Osteocyte (in vitro differentiated cells): ENCODE measurements at places on chromosomes 3 and 15. TPM values are rescaled to one million over a fixed set of nuclear protein-coding genes. Genes with fewer than 3 reads are reported as not detected.
A peak's percentile ranks its signal among the peaks of the same experiment; 100 is the strongest.

PYGO1 gene
- 16.1 and 18.5 TPM in 2 replicates for total RNA-seq

LMAN1L gene
- total RNA-seq, result not detected in 2 replicates

DOCK3 gene
- total RNA-seq, result 0.24 and 0.34 TPM in 2 replicates

PRR20G gene
- total RNA-seq, result not detected in 2 replicates

GP5 gene
- 0.10 TPM in 1 of 2 replicates, not detected in the other for total RNA-seq

SAMMSON gene
- not detected in 2 replicates for total RNA-seq

P2RY13 gene
- not detected in 2 replicates for total RNA-seq

PATL2 gene
- total RNA-seq, result 0.24 and 0.40 TPM in 2 replicates

WDR93 gene
- total RNA-seq, result 0.19 TPM in 1 of 2 replicates, not detected in the other

BOC gene
- total RNA-seq, result 17.9 and 22.4 TPM in 2 replicates

GRAMD2A gene
- total RNA-seq, result 0.47 TPM in 1 of 2 replicates, not detected in the other

FBLN2 gene
- total RNA-seq, result 215 and 251 TPM in 2 replicates

AGBL1 gene
- total RNA-seq, result not detected in 2 replicates

SPINK8 gene
- total RNA-seq, result not detected in 2 replicates

KNL1 gene
- 5.6 and 6.2 TPM in 2 replicates for total RNA-seq

GRCh38 chr3:193665370-193665989 is 72.5 kb downstream of the OPA1 start:
- no peak for DNase-seq

- no peak for DNase-seq
Measured at GRCh38 chr3:30492322-30493192, 113.8 kb upstream of the TGFBR2 start.

- DNase-seq, result no peak
Measured at GRCh38 chr3:27503526-27503925, 19.3 kb upstream of the SLC4A7 start.

DNA sequence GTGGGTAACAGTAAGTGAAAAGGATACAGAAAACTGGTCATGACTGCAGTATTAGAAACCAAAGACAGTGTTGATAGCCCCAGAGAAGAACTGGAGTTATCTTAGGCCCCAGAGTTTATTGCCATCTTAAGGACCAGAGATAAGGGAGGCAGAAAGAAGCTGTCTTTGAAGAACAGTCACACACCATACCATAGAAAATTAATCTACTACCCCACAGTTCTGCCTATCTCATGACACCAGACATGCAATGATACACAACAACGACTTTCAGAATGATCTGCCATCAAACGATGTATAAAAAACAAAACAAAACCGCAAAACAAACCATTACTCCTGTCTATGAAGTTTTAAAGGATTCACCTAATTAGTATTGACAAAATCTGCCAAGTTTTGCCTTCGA is 9.6 kb downstream of the CPOX start:
- no peak for DNase-seq

- no peak for DNase-seq
Measured at GRCh38 chr3:126932188-126932931, 50.6 kb upstream of the PLXNA1 start.

DNA sequence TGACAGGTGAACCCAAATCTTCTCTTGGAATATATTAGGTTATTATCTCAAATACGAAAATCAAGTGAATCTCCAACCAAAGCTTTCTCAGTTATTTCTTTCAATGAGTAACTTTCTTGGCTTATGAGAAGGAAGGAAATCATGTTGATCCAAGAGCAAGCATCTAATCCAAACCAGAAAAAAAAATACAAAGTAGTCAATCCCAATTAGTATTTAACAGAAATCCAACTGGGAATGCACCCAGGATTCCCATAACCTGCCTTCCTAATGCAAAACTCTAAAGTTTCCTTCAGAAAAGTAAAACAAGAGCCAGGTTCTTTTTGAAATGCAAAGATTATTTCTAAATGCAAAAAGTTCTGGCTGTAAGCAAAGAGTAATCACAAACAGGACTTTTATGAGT is 289.3 kb downstream of the SHOX2 start:
- DNase-seq, result no peak

- no peak for DNase-seq
Measured at GRCh38 chr15:91660174-91660649, 193.3 kb upstream of the SLCO3A1 start.

- DNase-seq, result no peak
Measured at GRCh38 chr15:78097667-78098066, 5.3 kb downstream of the SH2D7 start.

DNA sequence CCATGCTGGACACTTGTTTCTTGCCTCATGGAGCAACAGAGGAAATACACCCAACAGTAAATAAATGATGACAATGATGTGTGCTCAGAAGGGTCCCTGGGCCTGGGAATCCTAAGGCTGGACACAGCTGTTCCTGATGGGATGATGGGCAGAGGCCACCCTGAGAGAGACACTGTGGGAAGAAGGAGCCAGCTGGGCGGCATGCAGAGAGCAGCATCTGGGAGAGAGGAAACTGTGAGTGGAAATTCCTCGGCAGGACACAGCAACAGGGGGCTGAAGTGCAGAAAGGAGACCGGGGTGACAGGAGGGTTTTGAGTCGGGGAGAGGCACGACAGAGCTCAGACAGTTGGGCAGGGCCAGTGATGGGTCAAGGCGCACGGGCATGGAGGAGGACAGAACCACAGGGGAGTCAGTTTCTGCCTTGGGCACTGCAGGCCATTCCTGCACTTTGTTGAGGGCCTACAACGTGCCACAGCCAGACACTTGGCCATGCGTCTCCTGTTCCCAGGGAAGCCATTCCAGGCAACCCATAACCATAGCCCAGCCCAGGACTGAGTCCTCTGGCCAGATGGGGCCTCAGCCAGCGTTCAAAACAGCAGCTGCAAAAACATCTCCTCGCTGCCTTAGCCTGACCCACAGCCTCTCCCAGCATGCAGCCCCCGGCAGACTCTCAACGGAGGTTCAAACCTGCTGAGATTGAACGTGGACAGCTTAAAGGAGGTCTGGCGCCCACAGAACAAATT is 36.7 kb upstream of the SLC6A1 start:
- peak; percentile 92 for DNase-seq

DNA sequence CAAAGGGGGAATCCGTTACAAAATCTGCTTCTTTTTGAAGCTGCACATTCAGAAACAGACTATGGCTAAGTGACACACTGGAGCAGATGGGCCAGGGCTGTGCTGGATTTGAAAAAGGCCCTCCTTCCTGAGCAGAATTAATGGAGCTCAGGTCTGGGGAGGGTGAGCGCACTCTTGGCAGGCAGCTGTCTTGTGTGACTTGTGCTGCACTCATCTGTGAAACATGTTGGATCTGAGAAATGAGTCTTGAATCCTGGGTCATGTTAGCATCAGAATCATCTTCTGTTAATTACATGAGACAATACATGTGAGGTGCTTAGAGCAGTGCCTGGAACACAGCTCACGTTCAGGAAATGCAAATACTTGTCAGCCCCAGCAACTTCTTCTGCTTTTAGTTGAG is 219.6 kb downstream of the THSD4 start:
- DNase-seq, result no peak

GRCh38 chr3:44954962-44955361 is 21.0 kb downstream of the ZDHHC3 start:
- DNase-seq, result no peak

GRCh38 chr3:165749821-165750220 is 87.4 kb downstream of the BCHE start:
- DNase-seq, result no peak

GRCh38 chr15:43769584-43770228 is 7.1 kb downstream of the ELL3 start:
- peak; percentile 85 for DNase-seq

GRCh38 chr15:54045397-54045796 is 67.2 kb downstream of the UNC13C start:
- no peak for DNase-seq

- DNase-seq, result no peak
Measured at GRCh38 chr3:118936811-118937210, 97.8 kb downstream of the IGSF11 start.

GRCh38 chr3:14282706-14283075 is 104.1 kb downstream of the LSM3 start:
- DNase-seq, result no peak

GRCh38 chr3:16329826-16330129 is 64.8 kb downstream of the OXNAD1 start:
- DNase-seq, result peak; percentile 53

DNA sequence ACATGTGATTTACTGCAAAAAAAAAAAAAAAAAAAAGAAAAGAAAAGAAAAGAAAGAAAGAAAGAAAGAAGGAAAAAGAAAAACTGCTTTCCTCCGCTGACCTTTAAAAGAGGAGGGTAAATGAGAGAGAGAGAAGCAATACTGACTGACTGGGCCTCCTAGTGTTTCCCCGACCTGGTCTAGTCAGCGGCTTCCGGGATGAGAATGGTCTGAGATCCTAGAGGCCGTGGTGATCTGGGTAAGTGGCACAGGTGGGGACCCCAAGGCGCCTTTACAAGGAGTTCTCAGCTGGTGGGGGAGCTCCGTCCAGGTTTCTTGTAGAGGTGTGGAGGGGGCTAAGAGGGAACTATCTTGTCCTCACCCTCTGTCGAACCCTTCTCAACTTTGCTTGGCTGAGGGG is 223.1 kb downstream of the MEIS2 start:
- DNase-seq, result no peak

- DNase-seq, result no peak
Measured at GRCh38 chr3:89268059-89268458, 160.6 kb downstream of the EPHA3 start.

GRCh38 chr15:25136119-25136518 is 181.3 kb downstream of the SNRPN start:
- no peak for DNase-seq

DNA sequence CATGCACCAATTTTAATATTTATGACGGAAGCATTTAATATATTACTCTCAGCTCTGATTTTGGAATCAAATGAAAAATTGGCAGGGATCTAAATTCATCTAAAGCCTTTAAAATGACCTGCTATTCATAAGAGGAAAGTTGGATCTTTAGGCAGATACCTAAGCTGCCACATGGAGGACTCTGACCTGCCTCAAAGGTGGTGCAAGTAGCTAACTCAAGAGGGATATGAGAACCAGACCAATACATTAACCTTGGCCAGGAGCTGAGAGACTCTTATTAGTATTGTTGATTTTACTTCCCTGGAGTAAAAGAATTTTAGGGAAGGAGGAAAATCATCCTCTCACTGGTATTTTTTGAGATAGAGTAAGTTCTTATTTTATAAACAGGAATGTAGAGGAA is 17.7 kb downstream of the ZNF654 start:
- no peak for DNase-seq

GRCh38 chr3:24487325-24488262 is 7.1 kb downstream of the THRB start:
- DNase-seq, result no peak

- DNase-seq, result no peak
Measured at GRCh38 chr3:14467814-14468620, 65.6 kb downstream of the SLC6A6 start.

DNA sequence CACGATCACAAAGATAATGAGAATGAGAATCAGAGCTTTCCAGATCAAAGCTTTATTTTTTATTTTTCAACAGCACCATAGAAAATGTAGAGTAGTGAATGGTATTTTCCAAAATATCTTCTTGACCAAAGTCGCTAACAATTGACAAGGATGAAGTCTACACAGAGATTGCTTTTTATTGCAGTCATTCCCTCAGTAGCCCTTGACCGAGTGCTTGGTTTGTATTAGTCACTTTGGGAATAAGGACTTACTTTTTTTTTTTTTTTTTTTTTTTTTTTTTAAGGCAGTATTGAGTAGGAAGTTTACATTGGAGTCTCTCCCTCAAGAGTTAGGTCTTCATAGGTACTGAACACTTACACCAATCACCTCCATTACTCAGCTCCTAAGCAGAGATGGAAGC is 39.8 kb downstream of the THRB start:
- DNase-seq, result no peak

DNA sequence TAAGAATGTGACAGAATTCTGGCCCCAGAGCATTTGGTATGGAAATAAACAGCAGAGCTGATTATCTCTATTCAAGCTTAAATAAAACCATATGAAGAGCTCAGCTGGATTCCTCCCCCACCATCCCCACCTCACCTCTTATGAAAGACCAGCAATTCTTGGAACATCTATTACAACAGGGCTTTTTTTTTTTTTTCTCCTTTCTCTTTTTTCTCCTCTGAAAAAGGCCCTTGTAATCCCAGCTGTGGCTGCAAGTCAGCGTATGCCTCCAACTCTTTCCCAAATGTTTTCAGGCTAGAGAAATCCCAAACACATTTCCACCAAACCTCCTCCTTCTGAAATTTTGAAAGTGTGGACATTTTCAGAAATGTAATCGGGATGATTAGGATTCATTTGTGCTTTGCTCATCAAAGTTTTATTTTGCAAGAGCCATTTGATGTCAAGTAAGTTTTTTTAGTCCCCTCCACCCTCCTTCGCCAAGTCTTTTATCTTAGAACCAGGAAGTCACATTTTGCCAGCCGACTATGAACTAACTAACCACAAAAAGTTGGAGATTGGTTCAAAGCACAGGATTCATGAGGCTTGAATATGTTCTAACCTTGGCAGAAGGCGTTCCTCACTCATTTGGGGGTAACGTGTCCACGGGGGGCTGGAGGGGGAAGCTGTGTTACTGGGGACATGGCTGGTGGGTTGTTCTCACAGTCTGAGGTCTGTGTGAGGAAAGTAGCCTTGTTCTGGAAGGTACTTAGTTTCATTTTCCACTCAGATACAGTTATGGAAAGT is 142.0 kb upstream of the PDZRN3 start:
- DNase-seq, result no peak

- no peak for DNase-seq
Measured at GRCh38 chr3:39166932-39167532, 13.6 kb upstream of the CSRNP1 start.

GRCh38 chr15:68052431-68052830 is 1.7 kb upstream of the PIAS1 start:
- DNase-seq, result no peak

DNA sequence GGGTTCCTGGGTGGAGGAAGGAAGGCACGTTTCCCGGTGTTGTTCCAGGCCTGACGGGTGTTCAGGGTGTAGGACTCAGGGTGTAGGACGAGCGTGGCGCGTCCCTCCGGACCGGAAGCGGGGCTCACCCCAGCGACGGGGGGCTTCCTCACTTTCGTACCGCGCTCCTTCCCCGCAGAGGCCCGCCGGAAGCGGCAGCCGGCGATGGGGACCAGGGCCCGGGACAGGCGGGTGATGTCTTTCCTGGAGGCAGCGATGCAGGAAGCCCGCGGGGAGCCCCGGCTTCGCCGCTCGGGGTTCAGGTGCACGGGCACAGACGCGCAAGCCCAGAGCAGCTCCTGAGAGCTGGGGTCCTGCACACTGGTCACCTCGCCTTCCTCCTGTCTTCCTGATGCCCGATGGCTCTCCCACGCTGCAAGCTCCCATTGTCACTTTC is 13.4 kb downstream of the FOXL2NB start:
- no peak for DNase-seq
